PC-3 (cell line): ENCODE measurements at places on chromosomes 12 and 14.
A peak's percentile ranks its signal among the peaks of the same experiment; 100 is the strongest.

DNA sequence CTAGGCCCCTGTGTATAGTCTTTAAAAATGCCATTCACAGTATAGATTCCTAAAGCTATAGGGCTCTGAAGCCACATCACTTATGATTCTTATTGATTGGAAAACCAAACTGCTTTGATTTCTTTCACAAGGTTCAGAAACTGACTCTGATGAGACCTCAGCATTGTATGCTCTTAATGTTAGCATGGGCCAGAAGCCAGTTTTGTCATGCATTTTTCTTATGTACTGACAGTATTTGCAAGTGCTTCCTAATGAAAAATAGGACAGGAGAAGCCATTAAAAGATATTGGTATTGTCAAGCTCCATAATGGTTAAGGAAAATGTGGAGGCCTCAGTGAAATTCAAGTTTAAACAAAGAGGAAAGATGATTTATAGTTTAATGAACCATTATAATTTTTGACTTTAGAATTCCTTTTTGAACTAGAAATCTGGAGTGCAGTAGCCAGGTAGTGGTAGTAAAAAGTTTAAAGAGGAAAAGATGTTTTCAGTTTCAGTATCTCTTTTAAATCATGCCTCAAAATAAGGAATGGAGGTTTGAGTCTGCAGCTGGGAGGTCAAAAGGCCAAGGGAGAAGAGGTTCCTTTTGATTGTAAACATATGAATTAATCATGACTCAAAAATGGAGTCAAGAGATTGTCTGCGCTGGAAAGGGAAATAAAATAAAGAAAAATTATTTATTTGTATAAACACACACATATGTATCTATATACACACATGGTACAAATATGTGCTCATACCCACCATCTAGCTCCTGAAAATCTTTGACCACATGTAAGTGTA lies 388.1 kb upstream of the PRICKLE1 start:
- peak; percentile 40 for DNase-seq

DNA sequence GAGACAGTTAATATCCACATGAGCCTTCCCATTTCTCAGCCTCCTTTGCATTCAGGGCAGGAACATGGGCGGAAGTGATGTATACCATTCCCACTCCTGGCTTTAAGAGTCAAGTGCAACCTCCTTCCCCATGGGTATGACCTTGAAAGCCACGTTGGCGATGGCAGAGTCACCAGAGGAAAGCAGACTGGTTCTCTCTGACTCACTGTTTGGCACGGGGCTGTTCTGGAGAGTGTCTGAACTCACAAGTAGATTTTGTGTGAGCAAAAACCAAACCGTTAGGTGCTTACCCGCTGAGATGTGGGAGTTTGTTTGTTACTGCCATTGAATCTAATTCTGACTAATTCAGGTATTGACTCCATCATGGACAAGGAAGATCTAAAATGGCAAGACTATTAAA lies 36.7 kb upstream of the PZP start:
- DNase-seq, result peak; percentile 15

GRCh38 chr14:31388687-31389413 lies 31.5 kb downstream of the HEATR5A start:
- DNase-seq, result no peak

DNA sequence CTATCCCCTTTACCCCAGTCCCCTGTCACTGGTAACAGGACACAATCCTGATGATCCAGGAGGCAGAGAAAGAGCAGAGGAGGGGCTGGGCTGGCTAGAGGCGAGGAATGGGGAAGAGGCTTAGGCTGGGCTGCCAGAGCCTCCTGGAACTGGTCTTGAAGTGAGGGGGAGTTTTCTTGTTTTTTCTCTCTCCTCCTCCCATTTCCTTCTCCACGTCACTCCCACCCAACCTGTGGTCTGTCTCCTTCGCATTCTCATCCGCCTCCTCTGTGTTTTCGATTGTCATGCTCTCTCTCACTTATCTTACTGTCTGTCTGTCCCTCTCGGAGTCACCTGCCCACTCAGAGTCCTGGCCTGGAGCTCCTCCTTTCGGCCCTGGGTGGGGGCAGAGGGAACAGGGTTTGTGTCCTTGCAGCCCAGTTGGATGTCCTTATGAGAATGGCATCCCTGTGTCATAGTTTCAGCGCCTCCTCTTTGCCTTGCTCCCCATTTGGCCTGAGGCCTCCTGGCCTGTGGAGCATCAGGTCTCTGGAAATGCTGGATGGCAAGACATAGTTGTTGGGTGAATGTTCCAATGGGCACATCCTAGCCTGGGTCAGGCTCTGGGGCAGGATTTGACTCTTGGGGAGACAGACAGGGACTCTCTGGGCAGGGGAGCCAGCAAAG lies 3.4 kb upstream of the KRT80 start:
- peak; percentile 44 for DNase-seq

- peak; percentile 98 for DNase-seq
Observed at GRCh38 chr12:115354007-115354890, 670.3 kb upstream of the TBX3 start.

DNA sequence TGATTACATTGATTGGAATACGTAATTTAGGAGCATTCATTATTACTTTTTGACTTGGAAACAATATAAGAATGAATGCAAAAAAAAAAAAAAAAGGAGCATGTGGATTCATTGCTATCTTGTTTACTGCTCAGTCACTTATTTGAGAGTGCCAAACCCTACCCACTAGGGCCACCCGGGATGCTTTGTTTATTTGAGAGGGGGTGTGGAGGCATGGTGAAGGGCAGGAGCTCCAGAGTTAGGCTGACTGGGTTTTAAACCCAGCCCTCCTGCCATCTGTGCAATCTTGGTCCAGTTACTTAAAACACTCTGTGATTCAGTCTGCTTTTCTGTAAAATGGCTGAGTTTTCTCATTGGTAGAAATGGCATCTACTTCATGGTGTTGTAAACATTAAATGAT lies 195.2 kb downstream of the RAD51B start:
- no peak for DNase-seq

- peak; percentile 69 for DNase-seq
Observed at GRCh38 chr12:48165089-48165981, 8.0 kb upstream of the ASB8 start.

GRCh38 chr12:1382826-1383225 lies 211.6 kb downstream of the FBXL14 start:
- no peak for DNase-seq

GRCh38 chr12:104672501-104673265 lies 215.9 kb downstream of the CHST11 start:
- DNase-seq, result peak; percentile 59

GRCh38 chr12:114400361-114400811 lies 5.6 kb downstream of the TBX5 start:
- DNase-seq, result no peak

DNA sequence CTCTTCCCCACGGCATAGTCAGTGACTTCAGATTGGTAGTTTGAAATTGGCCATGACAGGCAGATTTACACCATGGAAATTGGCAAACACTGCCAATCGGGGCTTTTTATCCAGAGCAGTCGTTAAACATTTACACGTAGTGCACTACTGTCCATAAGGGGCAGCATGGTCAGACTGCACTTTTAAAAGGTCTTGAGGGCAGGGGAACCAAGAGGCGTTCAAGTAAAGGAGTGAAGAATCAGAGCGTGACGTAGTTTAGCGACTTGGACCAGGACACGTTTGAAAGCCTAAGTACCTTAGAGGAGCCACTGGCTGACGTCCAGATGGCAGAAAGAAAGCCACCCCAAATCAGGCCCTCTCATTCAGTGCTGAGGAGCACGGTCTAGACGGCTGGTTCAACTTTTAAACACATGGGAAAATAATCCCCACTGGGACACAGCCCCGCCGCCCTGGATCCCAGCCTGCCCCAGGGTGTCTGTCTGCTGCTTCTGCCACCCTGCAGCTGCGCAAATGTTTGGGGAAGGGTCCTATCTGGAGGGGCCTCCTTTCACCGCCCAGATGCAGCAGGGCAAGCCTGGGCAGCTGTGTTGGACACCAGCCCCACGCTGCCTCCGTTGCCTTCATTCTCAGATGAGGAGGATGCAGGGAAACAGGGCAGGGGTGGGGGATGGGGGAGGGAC lies 52.5 kb upstream of the PPP2R5C start:
- no peak for DNase-seq

DNA sequence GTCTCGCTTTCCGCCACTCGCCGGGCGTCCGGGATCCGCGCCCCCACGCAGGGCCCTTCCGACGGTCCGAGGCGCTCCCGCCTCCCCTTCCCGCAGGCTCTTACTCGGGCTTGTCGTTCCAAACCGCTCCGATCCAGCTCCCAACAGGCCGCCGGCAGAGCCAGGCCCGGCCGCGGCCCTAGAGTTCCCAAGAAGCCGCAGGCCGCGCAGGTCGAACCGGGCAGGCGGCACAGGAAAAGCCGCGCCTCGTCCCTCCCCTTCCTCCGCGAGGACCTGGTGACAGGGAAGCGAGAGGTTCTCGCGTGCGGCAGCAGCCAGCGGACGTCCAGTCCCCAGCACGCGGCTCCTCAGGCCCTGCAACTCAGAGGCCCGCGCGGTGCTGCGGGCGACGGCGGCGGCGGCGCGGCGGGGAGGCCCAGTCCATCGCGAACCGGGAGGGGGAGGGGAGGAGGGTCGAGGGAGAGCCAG lies 272 bp downstream of the HECTD1 start:
- DNase-seq, result no peak

DNA sequence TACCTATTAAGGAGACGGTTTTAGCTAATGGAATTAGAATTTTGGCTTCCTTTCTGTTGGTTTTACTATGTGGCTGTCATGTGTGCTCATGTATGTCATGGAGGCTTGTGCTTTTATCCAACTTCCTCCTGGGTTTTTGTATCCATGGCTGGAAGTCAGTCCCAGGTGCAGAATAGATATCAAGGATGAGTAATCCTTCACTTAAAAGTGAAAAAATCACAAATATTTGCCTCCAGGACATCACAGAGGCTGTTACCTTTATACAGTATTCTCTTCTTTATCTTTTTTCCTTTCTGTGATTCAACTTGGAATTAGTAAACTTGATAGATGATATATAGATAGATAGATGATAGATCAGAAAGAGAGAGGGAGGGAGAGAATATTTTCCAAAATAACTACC lies 706.8 kb downstream of the GALC start:
- no peak for DNase-seq

DNA sequence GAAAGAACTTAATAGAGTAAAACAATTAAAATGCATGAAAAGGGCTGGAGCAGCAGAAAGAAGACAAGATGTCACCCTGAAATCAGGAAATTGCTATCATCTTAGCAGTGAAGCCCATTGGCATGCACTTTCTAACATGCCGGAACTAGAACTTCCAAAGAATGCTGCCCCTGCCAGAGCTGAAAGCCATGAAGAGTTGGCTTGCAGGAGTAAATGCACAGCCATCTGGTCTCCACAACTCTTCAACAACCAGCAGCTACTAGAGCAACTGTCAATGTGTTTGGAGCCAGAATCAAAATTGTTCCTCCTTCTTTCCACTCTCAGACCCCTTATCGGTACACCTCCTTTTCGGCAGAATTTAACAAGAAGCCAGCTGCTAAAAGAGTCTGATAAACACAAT lies 414.1 kb downstream of the KCNH5 start:
- DNase-seq, result no peak

DNA sequence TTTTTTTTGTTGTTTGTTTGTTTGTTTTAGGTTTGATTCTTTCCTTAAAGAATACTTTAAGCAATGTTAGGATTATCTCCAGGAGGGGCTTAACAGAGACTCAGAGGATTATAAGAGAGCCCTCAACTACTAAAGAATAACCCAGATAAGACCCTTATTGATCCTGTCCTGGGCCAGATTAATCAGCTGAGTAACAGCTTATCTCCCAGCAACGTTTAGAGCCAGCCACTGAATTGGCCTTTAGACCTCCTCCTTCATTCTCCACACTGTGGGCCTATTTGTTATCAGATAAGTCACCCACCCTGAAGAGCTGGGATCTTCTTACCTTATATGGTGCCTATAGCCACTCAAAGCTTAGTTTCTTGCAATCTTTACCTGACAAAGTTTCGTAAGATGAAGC lies 71.1 kb downstream of the FIGNL2 start:
- no peak for DNase-seq

GRCh38 chr14:85178864-85179263 lies 351.1 kb upstream of the FLRT2 start:
- no peak for DNase-seq

- DNase-seq, result peak; percentile 81
Observed at GRCh38 chr14:23379366-23380196, 2.7 kb downstream of the CMTM5 start.

- no peak for DNase-seq
Observed at GRCh38 chr14:98167275-98167674, 1104.7 kb downstream of the BCL11B start.

DNA sequence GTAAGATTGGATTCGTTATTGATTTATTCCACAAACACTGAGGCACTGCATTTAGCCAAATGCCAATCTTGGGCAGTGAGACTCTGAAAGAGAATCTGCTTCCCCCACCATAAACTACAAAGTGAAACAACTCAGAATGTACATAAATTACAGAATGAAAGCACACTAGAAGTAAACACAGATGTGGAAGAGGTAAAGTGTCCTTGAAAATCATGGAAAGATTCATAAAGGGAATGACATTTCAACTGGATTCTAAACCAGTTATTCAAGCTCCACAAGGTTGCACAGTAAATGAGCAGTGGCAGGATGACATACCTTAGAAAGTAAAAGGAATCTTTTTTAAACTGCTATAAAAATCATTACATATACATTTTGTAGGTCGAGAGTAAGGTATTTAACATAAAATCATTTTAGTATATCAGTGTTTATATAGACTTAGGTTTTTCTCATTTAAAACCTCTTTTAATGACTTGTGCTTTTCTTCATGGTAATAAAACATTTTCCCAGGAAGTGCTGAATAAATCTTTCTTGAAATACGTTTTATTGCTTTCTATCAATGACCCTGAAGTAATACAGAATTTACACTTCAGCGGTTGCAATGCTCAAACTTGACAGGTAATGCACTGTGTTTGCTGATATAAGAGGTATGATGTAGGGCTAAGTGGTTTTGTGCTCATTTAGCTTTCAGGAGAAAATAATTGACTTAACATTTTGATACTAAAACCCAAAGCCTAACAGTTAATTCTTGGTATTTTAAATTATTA lies 270.6 kb downstream of the NAV3 start:
- DNase-seq, result peak; percentile 67

DNA sequence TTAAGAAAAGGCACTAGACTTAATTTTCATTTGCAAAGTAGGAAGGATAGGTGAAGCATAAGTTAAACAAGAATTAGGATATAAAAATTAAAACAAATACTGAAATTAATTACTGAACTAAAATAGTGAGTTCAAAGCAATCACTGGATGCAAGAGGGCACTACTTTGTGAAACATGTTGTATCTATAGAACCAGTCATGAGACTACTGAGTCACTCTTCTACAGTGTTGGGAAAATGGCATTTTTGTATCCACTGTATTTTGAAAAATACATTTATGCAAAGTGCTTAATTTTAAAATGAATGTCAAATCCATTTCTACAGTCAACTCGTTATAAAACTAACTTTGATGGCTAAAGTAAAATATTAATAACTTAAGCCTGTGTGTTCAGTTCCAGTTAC lies 47.9 kb downstream of the SEL1L start:
- DNase-seq, result no peak

GRCh38 chr14:105043641-105044040 lies 21.6 kb downstream of the GPR132 start:
- no peak for DNase-seq

- no peak for DNase-seq
Observed at GRCh38 chr12:60995256-60995825, 1264.9 kb upstream of the USP15 start.
